ENCODE measurements at places on chromosomes 7 and 10. TPM values are rescaled to one million over a fixed set of nuclear protein-coding genes. Genes with fewer than 3 reads are reported as not detected.

The GNAT3 gene
- total RNA-seq = not detected

The GPR26 gene
- not detected for total RNA-seq

The ERVW-1 gene
- total RNA-seq = not detected

The THSD7A gene
- total RNA-seq = 0.26 TPM

The FRMPD2 gene
- total RNA-seq = under 0.01 TPM

The UNCX gene
- not detected for total RNA-seq

DNA sequence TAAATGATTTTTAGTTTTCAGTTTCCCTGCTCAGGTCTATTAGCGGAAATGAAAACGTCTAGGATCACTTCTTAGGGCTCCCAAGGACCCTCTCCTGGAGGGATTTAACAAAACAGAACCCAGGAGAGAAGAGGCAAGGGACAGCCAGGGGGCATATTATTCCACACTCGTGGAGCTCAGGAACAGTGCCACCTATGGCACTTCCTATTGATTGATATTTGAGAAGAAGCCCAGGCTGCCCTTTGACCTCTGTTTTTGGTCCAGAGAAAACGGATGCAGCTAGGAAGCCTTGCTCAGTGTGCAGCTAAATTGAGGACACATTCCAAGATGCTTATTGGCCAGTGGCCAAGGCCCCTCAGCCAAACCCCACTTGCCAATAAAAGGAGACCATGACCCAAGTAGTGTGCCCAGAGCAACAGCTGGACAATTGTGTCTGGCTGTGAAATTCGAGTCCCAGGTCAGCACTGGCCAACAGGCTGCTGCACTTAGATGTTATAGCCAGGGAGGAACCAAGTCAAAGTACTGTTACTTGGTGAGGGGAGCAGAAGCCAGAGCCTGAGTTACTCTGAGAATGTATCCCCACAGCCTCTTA is 24.0 kb upstream of the GPNMB start:
- no peak for DNase-seq

GRCh38 chr10:17029581-17030271 is 99.9 kb downstream of the CUBN start:
- peak; percentile 69 for DNase-seq

- no peak for DNase-seq
Measured at GRCh38 chr7:90595342-90595800, 750 bp upstream of the CDK14 start.

DNA sequence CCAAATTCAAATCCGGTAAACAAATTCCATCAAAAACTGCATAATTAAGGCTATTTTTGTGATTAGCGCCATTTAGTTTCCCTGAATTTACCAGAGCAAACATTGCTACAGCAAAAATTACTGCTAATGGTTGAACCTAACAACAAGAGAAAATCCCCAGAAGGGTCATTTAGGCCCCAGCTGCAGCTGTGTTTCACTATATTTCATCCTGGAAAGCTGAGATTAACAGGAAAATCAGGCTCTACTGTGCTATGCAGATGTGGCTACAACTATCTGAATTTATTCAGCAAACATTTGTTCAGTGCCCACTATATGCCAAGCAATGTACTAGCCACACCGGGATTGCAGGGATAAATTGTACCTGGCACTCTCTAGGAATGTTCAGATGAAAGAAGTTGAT is 104.0 kb downstream of the PON1 start:
- DNase-seq = no peak

GRCh38 chr10:93080350-93081046 is 6.8 kb downstream of the CYP26A1 start:
- peak; percentile 13 for DNase-seq

DNA sequence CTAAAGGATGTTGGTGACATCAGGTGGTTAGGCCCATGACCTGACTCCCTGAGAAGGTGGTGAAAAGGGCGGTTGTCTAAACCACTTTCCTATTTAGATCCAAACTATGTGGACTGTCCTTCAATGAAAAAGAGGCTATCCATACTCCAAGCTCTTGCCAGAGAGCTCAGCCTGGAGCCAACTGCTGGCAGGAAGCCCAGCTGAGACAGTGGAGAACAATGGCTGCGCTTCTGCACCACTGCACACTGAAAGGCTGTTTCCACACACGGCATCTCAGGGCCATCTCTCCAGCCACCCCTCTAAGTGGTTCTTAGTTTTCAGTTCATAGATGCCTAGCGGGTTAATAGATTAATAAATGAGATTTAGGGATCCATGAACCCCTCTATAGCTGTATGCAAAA is 488.8 kb upstream of the ZMIZ1 start:
- DNase-seq = no peak

- no peak for DNase-seq
Measured at GRCh38 chr7:82745117-82745516, 301.5 kb upstream of the CACNA2D1 start.

DNA sequence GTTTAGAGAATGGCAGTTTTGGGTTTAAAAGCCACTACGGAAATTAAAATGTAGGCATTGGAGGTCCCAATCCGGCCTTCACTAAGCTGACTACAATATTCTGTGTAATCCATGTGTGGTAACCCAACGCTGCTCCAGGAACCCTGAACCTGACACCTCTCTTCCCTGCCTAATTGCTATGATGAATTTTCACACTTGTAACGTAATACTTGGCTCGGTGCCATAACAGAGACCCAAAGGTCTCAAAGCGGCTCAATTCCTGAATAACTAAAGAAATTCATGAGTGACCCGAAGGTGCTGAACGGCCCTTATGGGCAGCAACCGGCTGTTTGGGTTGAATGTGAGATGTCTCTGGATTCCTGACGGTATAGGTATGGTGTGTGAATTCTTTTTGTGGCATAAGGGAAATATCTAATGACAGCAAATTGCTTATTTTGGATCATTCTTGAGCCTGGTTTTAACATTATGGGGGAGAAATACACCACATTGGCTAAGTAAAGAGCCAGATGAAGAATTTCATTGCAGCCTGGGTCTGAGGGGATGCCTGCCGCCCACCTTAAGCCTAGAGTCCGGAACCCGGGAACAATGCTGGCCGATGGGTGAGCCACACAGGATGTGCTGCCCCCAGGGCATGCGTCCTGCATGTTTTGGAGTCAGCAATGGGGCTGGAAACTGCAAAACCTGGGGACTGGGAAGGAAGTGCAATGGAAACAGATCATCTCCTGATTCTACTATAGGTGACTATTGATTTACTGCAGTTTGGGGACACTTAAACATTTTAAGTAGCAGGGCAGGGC is 69.7 kb upstream of the FZD8 start:
- DNase-seq = no peak

- no peak for DNase-seq
Measured at GRCh38 chr10:78267598-78267997, 233.9 kb downstream of the RPS24 start.

DNA sequence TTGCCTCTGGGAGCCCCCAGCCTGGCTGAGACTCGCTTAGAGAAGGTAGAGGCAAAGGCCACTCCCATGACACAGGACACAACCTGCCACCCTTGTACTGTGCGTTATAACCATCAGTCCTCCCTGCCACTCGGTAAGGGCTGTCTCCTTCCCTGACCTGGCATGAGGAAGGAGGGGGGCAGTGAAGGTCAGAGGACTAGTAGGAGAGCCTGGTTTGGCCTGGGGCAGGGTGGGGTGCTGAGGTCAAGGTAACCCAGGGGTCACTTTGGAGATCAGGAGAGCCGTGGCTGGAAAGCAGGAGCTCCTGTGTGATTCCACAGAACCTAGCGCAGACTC is 6.9 kb upstream of the TNRC18 start:
- DNase-seq = no peak
